T-helper 17 cell (primary cell): ENCODE measurements at places on chromosomes 4 and X.

- H3K4me3 ChIP-seq = no peak overlapping the region
- DNase-seq = no peak
- H3K4me1 ChIP-seq = no peaks in the 10 kb centered on the region
- no peaks in the 10 kb centered on the region for H3K36me3 ChIP-seq
Measured at GRCh38 chrX:38991656-38992440, 190.6 kb downstream of the MID1IP1 start.

- no peak overlapping the region for H3K27ac ChIP-seq
- H3K36me3 ChIP-seq = no peaks in the 10 kb centered on the region
- peaks cover 5% of the 10 kb centered on the region for H3K27me3 ChIP-seq
- no peak for DNase-seq
- H3K4me1 ChIP-seq = no peaks in the 10 kb centered on the region
Measured at GRCh38 chrX:118904218-118904617, 70.2 kb upstream of the LONRF3 start.

DNA sequence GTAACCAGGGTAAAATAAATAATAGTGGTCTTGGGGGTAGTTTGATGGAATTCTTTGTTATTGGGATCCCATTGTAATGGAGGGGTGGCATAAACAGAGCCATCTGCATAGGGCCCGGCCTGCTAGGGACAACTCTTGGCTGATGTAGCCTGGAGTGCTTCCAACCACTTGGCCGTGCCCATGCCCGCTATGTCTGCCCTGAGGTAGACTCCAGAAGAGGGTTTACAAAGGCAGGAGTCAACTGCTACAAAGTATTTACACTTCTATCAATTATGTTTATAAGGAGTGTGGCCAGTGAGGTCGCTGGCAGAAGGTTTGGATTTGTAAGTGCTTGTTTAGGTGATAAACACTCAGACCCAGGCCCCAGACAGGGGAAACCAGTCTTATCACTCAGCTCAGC lies 8.1 kb downstream of the RASL11B start:
- no peaks in the 10 kb centered on the region for H3K27me3 ChIP-seq
- no peaks in the 10 kb centered on the region for H3K4me1 ChIP-seq
- DNase-seq = no peak
- no peak overlapping the region for H3K27ac ChIP-seq

DNA sequence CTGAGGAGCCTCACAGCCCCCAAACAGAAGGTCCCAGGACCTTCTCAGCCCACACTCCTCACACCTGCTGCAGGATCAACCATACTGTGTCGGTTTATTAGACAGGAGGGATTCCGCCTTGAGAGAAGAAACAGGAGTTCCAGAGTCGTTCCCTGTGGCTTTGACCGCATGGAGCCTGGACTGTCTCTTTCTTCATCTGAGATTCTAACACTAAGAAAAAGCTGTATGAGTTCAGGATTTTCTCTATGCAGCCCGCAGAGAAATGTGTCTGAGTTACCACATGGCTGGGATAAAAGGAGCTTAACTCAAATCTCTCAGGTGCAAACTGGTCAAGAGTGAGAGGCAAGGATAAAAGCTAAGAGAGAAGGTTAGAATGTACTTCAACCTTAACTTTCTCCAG lies 126.7 kb downstream of the AFAP1 start:
- peaks cover 4% of the 10 kb centered on the region for H3K4me1 ChIP-seq
- H3K36me3 ChIP-seq = peaks cover 6% of the 10 kb centered on the region
- H3K27me3 ChIP-seq = no peaks in the 10 kb centered on the region
- no peak overlapping the region for H3K27ac ChIP-seq
- no peak overlapping the region for H3K4me3 ChIP-seq
- DNase-seq = no peak

GRCh38 chr4:129335818-129336217 lies 239.9 kb downstream of the C4orf33 start:
- DNase-seq = no peak
- no peak overlapping the region for H3K27ac ChIP-seq
- H3K36me3 ChIP-seq = no peaks in the 10 kb centered on the region
- no peak overlapping the region for H3K4me3 ChIP-seq
- peaks cover 2% of the 10 kb centered on the region for H3K4me1 ChIP-seq
